ENCODE measurements at places on chromosomes 12 and 14. TPM values are rescaled to one million over a fixed set of nuclear protein-coding genes. Genes with fewer than 3 reads are reported as not detected.

- no peaks in the 10 kb centered on the region for H3K27me3 ChIP-seq
- no peaks in the 10 kb centered on the region for H3K4me1 ChIP-seq
- H3K4me3 ChIP-seq = no peak overlapping the region
- no peak overlapping the region for H3K27ac ChIP-seq
Measured at GRCh38 chr14:70735043-70735442, 74.3 kb downstream of the MAP3K9 start.

Gene LRRIQ1
- total RNA-seq = not detected

- H3K4me3 ChIP-seq = no peak overlapping the region
- H3K36me3 ChIP-seq = no peaks in the 10 kb centered on the region
- H3K27me3 ChIP-seq = peaks cover 3% of the 10 kb centered on the region
Measured at GRCh38 chr14:21049271-21049673, 7.1 kb downstream of the RNASE7 start.

DNA sequence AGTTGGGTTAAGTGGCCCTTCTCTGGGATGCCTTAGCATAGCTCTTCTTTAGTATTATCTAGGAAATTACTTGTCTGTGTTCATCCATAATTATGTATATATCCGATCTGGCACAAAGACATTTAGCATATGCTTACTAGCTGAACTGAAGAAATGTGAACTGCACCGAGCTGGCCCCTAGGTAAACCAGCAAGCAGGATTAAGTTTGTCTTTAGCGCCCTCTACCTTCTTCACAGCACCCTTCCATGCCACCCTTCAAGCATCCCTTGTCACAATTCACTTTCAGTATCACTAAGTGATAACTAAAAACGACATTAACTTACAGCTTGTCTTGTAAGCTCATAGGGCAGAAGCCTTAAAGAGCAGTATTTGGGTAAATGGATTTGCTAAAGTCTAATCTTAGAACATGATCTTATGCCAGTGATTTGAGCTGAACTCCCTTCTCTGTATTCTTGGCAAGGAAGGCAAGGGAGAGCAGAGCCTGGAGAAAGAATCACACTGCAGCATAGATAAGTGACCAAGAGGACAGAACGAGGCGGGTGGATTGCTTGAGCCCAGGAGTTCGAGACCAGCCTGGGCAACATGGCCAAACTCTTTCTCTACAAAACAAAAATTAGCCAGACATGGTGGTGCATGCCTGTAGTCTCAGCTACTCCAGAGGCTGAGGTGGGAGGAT lies 2.6 kb upstream of the HAL start:
- H3K4me1 ChIP-seq = peaks cover 11% of the 10 kb centered on the region
- H3K27me3 ChIP-seq = no peaks in the 10 kb centered on the region
- H3K36me3 ChIP-seq = peaks cover 11% of the 10 kb centered on the region
- DNase-seq = peak; percentile 70
- H3K4me3 ChIP-seq = no peak overlapping the region

Gene RAB2B
- total RNA-seq = 21.2 TPM
